CD4-positive, alpha-beta T cell treated with Interferon gamma for 1 hour (primary cell): ENCODE measurements at places on chromosomes 7 and 10.
A peak's percentile ranks its signal among the peaks of the same experiment; 100 is the strongest.

DNA sequence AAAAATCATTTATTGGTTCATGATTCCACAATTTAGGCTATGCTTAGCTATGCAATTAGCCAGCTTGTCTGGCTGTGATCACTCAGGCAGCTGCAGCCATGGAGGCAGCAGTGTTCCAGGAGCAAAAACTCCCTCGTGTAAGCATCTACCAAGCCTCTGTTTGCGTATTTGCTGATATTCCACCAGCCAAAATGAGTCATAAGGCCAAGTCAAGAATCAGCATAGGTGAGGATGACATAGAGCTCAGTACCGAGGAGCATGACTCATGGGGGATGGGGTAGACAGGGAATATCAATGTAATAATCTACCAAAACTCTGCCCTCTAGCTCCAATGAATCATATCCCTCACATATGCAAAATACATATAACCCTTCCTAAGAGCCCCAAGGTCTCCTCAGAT is 63.3 kb downstream of the IMMP2L start:
- no peak for DNase-seq

DNA sequence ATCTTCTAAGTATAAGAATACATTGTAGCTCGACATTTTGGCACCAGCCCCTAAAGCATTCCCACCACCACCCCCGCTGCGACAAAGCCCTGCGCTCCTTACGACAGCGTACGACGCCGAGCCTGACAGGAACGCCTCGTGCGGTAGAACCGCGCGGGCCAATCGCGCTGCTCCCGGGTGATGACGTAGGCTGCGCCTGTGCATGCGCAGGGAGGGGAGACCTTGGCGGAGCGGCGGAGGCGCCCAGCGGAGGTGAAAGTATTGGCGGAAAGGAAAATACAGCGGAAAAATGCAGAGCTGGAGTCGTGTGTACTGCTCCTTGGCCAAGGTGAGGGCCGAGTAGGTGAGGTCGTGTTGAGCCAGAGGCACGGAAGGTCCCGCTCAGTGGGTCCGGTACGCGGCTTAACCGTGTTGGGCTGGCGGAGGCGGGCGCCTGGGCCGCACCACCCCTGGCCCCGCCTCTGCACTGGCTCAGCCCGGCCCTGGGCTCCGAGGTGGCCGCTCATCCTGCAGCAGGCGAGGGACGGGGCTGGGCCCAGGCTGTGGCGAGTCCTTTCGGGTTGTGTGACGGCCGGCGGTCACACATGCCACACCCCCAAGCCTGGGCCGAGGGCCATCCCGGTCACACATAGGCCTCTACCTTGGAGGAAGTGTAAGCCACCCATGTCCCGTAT is at the start of gene DLD:
Gene DLD, plus strand, starts transcription at position 222 of the 674 bp plus-strand sequence. Its CDS starts 68 bp downstream, at position 290.
- peak; percentile 90 for DNase-seq

DNA sequence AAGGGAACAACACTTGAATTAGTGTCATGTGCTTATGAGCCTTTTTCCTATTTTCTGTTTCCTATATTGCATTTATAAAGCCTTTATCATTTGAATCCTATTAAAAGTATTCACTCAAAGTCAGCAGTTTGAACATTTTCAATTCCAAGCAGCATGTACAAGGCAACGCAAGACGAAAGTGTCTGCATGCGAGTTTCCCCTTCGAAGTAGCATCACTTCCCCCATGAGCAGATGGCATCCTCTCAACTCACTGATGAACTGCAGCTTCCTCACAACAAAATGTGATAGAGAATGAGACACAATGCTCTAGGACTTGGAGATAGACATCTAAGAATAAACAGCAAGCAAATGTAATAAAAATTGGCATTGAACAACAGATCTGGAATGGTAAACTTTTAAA is 270.7 kb downstream of the PRPF18 start:
- DNase-seq: no peak

DNA sequence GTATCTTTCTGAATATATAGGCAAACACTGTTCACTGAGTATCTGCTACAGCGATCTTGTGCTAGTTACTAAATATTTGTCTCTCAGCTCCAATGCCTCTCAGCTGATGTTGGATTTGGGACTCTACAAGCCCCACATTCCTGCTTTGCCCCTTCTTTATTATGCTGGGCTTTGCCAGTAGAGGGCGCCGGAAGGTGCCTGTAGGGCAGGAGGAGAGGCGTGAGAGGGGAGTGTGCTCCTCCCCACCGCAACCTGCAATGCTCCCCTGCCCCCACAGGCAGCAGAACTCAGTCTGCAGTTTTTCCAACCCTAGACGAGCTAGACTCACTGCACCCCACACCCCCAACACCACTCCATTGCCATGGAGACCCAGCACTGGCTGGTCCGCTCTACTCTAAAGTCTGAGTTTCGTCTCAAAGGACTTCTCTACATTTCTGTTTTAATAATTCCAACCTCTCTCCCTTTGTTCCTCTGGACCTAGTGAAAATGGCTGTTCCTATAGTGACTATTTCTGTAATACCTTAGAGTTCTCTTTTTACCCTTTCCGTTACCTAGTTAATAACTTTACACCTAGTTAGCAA is 337.6 kb downstream of the CCSER2 start:
- DNase-seq: no peak

DNA sequence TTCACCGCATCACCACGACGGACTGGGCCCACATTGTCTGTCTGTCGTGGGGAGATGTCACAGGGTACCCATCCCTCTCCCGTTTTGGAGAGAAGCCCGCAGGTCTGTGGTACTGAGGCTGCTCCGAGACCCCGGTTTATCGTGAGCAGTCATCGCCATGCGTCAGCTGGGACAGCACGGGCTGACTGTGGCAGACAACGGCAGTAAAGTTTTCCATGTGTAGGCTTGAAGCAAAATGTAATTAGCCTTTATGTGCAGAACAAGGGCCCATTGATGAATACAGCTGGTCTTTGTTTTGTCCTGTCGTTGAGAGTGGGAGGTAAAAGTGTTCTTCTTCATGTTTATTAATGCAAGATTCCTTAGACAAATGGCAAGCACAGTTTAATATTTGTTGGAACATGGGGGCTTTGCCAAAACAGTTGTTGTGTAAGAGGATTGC is 167.4 kb upstream of the SH2B2 start:
- DNase-seq: no peak

DNA sequence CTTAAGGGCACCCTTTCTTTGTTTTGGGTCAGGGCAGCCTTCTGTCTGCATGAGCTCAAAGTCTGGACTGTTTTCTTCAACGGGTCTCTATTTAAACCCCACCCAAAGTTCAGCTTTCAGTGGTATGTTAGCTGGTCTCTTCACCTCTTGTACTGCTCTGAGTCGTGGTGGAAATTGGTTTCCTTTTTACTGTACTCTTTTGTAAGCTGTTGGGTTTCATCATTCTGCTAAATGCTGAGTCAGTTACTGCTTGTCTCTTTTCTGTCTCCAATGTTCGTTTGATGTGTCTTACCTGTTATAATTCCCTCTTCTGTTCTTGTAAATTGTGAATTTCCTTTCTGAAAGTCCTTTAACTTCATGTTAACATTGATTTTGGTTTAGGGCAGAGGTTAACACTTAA is 64.1 kb upstream of the MALRD1 start:
- no peak for DNase-seq

DNA sequence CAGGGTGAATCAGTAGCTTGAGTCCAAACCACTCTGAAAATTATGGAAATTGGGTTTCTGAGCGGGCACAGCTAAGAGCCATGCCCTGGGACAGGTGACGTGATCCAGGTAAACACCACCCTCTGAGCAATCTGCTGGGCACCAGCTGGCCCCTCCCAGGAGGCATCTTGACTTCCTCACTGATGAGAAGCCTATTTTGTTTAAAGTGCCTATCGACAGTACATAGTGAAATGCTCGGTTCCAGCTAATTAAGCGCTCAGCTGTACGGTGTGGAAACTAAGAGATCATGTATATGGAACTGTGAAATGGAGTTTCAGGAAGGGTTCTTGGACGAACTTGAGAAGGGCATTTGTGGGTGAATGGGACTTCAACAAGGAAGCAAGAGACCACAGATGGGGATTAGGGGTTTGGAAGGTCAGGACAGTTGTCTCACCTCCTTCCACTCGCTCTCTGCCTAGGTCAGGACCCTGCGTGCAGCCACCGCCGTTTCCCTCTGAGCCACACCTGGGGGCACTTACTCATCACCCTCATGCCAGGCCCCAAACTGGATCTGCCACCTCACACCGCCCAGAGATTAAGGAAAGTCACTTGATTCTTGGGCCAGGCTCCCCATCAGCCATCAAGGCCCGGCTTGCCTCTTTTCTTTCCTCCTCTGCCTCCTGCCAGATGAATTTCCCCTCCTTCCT is 3.2 kb downstream of the ITPRIP start:
- no peak for DNase-seq

- DNase-seq: no peak
Measured at GRCh38 chr7:24975644-24976260, 4.2 kb downstream of the OSBPL3 start.

- no peak for DNase-seq
Measured at GRCh38 chr10:122112625-122113160, 123.7 kb downstream of the TACC2 start.

DNA sequence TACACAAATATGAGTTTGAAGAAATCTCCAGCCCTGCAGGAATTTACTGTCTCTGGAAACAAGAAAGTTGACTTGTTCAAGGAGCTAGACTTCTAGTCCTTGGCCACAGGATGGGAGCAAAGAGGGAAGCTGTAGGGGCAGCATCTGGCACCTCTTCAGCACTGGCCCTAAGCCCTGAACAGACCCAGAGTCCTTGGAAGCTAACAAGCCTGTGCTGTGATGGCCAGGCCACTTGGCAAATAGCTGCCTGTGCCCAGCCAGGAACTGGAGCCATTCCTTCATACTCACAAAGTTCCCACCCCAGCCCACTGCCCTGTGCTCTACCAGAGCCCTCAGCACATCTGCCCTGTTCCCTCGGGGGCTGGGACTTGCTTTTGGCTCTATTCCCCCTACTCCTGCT is 9.4 kb upstream of the COL13A1 start:
- DNase-seq: no peak
